Brain (organoid and tissue), 16 donors: ENCODE measurements at places on chromosomes 1 and 21.

- DNase-seq: peak; percentile 77
These were observed 10.9 kb downstream of the LRP8 start for GRCh38 chr1:53316766-53317581.

- DNase-seq: no peak
These were observed 19.1 kb downstream of the DMBX1 start for GRCh38 chr1:46508757-46509156.

DNA sequence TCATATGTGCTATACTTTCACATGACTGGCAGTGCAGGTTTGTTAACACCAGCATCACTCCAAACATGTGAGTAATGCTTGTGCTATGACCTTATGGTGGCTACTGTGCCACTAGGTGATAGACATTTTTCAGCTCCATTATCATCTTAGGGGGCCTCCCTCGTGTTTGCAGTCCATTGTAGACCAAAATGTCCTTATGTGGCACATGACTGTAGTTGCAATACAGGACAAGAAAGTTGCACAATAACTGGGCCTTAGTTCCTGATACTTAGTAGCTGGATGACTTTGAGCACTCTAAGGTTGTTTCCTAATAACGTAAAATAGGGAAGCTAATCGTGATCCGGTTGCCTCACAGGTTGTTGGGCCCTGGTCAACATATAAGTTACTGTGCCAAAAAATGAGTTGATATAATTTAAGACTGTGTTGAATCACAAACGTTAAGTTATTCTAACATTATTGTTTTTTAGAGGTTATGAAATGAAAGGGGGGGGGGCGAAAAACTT lies 511 bp upstream of the SNX27 start:
- no peak for DNase-seq

DNA sequence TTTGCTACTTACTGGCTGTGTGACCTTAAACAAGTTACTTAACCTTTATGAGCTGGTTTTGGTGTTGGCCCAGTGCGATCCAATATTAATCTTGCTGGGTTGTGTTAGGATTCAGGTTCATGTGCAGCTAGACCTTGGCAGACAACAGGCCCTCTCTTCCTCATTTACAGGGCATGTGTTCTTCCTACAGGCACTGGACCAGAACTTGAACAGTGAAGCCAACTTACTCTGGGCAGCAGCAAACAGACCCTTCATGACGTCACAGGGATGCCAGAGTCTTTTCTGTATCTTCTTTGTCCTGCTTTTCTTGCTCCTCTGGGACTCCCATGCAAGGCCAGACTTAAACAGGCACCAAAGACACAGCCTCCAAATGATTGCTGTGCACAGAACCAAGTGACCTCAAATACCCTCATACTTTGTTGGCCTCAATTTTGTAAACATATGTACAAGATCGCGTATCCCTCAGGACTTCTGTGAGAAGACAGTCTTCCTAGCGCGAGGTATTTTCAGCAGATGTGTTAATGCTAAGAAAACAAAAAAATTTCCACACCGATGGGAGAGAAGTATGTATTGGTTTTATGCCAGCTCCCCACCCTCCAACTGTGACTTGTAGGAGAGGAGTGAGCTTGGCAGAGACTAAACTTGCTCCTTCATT lies 73.7 kb downstream of the URB2 start:
- no peak for DNase-seq

GRCh38 chr1:171852272-171852671 lies 11.0 kb downstream of the DNM3 start:
- DNase-seq: peak; percentile 61
